ENCODE measurements at places on chromosomes 1 and 21. TPM values are rescaled to one million over a fixed set of nuclear protein-coding genes. Genes with fewer than 3 reads are reported as not detected.

- no peaks in the 10 kb centered on the region for H3K27me3 ChIP-seq
- no peak overlapping the region for H3K27ac ChIP-seq
- no peak for DNase-seq
- no peak overlapping the region for H3K4me3 ChIP-seq
- H3K4me1 ChIP-seq = no peaks in the 10 kb centered on the region
Observed at GRCh38 chr1:152225678-152226077, 1.7 kb upstream of the HRNR start.

Gene GJA8
- total RNA-seq = not detected

- peak overlapping the region; percentile 1 for H3K27ac ChIP-seq
- H3K4me1 ChIP-seq = peaks cover 30% of the 10 kb centered on the region
- DNase-seq = no peak
- no peaks in the 10 kb centered on the region for H3K36me3 ChIP-seq
Observed at GRCh38 chr1:30977105-30977504, 68.5 kb upstream of the SDC3 start.

Gene SERBP1
- 77.5 TPM for total RNA-seq

DNA sequence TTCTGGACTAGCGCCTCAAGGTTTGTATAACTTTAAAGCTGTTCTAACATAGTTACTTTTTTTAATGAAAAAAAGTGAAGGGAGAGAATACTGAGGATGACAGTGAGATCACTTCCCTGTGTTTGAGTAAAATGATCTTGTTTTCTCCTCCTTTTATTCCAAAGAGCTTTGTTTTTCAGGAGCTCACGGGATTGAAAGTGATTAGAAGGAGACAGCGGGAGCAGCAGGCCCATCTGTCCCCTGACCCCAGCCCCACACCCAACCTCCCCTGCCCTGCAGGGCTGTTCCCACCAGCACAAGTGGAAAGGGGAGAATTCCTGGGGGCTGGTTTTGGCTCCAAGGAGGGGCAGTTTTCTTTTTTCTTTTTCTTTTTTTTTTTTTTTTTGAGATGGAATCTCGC lies 2.1 kb upstream of the DNMT3L start:
- no peak overlapping the region for H3K4me3 ChIP-seq
- DNase-seq = no peak
- no peaks in the 10 kb centered on the region for H3K27me3 ChIP-seq
- no peaks in the 10 kb centered on the region for H3K4me1 ChIP-seq

Gene DMRTA2
- total RNA-seq = not detected

GRCh38 chr21:29656504-29657239 lies 283.1 kb downstream of the GRIK1 start:
- peaks cover 21% of the 10 kb centered on the region for H3K4me1 ChIP-seq
- DNase-seq = no peak
- H3K4me3 ChIP-seq = no peak overlapping the region
- no peaks in the 10 kb centered on the region for H3K36me3 ChIP-seq
- no peak overlapping the region for H3K27ac ChIP-seq

GRCh38 chr1:81443288-81443687 lies 357.4 kb upstream of the ADGRL2 start:
- H3K27ac ChIP-seq = no peak overlapping the region
- H3K4me1 ChIP-seq = no peaks in the 10 kb centered on the region
- H3K36me3 ChIP-seq = no peaks in the 10 kb centered on the region

DNA sequence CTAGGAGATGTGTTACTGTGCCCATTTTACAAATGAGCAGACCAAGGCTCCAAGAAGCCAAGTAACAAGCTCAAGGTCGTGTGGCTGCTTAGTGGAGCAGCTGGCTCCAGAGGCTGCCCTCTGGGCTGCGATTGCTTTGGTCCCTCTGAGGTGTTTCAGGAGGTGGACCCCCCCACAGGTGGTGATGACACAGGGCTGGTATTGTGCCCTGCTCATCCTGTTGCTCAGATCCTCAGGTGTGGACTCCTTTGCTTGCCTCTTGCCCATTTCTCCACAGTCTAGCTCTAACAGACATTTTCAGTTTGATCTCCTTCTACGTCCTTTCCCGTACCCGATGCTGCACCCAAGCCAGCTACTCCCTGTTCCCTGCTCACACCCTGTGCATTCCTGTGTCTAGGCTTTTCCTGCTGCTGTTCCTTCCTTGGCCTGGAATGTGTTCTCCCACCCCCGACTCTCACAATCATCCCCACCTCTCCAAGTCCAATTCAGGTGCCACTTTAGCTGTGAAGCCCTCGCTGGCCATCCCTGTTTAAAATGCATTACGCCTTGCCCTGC lies 28.1 kb upstream of the GRHL3 start:
- DNase-seq = no peak
- no peak overlapping the region for H3K4me3 ChIP-seq
- H3K4me1 ChIP-seq = peaks cover 9% of the 10 kb centered on the region
- H3K27me3 ChIP-seq = no peaks in the 10 kb centered on the region

Gene CLDN19
- not detected for total RNA-seq

DNA sequence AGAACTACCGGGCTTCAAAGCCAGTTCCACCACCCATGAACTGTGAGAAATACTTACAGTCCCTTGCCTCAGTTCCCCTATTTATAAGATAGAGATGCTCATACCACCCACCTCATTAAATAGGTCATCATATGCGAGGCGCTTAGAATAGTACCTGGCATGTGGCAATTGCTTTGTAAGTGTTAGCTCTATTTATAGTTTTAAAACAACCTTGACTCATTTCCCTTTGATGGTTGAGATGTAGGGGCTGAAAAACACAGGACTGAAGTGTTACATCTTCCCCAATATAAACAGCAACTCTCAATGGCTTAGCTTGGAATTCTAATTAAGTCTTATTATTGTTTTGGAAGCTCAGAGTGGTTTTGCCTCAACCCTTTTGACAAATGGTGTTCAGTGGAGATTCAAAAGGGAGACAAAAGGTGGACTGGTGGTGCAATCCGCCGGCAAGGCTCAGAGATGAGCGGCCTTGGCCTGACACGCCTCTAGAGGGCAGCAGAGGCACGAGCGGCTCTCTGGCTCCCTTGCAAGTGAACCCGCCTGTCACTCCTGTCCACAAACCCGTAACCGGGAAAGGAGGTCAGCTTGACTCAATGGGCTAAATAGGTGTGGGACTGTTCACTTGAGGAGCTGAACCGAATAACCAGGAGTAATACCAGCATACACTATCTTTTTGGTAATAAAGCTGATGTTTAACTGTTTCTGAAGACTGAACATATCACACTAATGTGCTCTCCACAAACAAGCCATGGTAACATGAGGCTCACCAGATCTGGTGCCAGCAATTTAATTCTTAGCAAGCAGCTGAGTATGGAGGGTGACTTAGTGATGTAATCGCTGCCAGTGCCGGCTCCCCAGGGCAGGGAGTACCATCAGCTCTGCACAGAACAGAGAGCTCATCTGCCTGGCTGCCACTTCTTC lies 19.5 kb upstream of the SMYD2 start:
- H3K27ac ChIP-seq = no peak overlapping the region
- H3K36me3 ChIP-seq = no peaks in the 10 kb centered on the region

Gene PAPPA2
- under 0.01 TPM for total RNA-seq

- DNase-seq = no peak
- no peaks in the 10 kb centered on the region for H3K4me1 ChIP-seq
- H3K4me3 ChIP-seq = no peak overlapping the region
- H3K36me3 ChIP-seq = no peaks in the 10 kb centered on the region
Observed at GRCh38 chr21:38211321-38211720, 45.5 kb upstream of the KCNJ15 start.

Gene KCNE1
- not detected for total RNA-seq

GRCh38 chr1:77168358-77168757 lies 50.9 kb downstream of the PIGK start:
- H3K27ac ChIP-seq = no peak overlapping the region
- H3K4me1 ChIP-seq = no peaks in the 10 kb centered on the region
- no peak for DNase-seq
- no peaks in the 10 kb centered on the region for H3K27me3 ChIP-seq
- no peak overlapping the region for H3K4me3 ChIP-seq

- H3K27me3 ChIP-seq = no peaks in the 10 kb centered on the region
- no peaks in the 10 kb centered on the region for H3K36me3 ChIP-seq
- peak; percentile 84 for DNase-seq
- peak overlapping the region; percentile 16 for H3K27ac ChIP-seq
Observed at GRCh38 chr1:205438213-205439158, 16.6 kb upstream of the LEMD1 start.

- no peaks in the 10 kb centered on the region for H3K36me3 ChIP-seq
- H3K27ac ChIP-seq = no peak overlapping the region
- no peaks in the 10 kb centered on the region for H3K27me3 ChIP-seq
- no peaks in the 10 kb centered on the region for H3K4me1 ChIP-seq
Observed at GRCh38 chr1:239288820-239289554, 97.4 kb upstream of the CHRM3 start.

Gene SLC9C2
- not detected for total RNA-seq

- H3K4me1 ChIP-seq = peaks cover 52% of the 10 kb centered on the region
- H3K27me3 ChIP-seq = no peaks in the 10 kb centered on the region
- H3K36me3 ChIP-seq = peaks cover 4% of the 10 kb centered on the region
- no peak overlapping the region for H3K27ac ChIP-seq
- H3K4me3 ChIP-seq = no peak overlapping the region
- DNase-seq = no peak
Observed at GRCh38 chr1:1783320-1783719, 5.0 kb upstream of the NADK start.

DNA sequence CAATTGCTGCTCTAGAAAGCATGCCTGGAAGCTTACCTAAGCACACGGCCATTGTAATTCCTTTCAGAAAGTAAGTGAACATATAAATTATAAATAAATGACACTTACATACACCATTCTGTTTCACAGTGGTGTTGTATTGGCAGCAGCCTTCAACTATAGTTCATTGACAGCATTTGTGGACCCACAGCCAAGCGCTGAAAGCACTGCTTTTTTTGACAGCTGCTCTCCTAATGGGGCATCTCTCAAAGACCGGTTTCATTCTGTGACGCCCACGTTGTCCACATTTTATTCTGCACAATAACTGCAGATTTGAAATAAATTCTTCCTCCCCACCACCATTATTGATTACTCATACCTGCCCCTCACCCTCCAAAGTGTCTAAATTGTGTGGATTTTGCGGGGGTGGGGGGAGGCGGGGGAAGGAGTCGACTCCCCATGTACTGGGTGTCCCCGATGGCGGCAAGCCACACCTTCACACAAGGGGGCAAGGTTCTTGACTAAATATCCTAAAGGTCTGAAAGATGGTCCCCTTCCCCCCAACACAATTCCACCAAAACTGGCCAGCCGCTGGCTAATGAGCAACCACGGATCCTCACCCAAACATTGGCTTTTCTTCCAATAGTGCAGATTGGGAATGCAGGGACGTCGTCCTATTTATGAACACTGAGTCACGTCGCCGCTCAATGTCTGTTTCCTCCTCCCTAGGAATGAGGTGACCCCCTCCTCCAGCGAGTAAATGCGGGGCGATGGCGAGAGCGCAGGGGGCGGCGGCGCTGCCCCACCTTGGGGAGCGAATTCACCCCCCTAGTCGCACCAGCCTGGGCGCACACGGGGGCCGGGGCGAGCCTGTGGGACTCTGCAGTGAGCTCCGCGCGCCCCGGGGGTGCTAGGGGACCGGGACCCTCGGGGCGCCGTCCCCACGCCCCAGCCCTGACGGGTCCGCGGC lies 960 bp downstream of the RCAN1 start:
- peak overlapping the region; percentile 86 for H3K27ac ChIP-seq
- no peaks in the 10 kb centered on the region for H3K27me3 ChIP-seq
- peaks cover 17% of the 10 kb centered on the region for H3K4me1 ChIP-seq
- no peaks in the 10 kb centered on the region for H3K36me3 ChIP-seq

Gene KCNJ15
- 23.1 TPM for total RNA-seq

GRCh38 chr1:19234224-19234623 lies 17.1 kb downstream of the EMC1 start:
- no peak for DNase-seq
- H3K27ac ChIP-seq = no peak overlapping the region
- H3K36me3 ChIP-seq = peaks cover 29% of the 10 kb centered on the region
- H3K4me1 ChIP-seq = peaks cover 8% of the 10 kb centered on the region

- DNase-seq = no peak
- H3K27me3 ChIP-seq = no peaks in the 10 kb centered on the region
- no peaks in the 10 kb centered on the region for H3K36me3 ChIP-seq
- no peak overlapping the region for H3K4me3 ChIP-seq
Observed at GRCh38 chr1:244820131-244820530, 15.3 kb upstream of the COX20 start.

DNA sequence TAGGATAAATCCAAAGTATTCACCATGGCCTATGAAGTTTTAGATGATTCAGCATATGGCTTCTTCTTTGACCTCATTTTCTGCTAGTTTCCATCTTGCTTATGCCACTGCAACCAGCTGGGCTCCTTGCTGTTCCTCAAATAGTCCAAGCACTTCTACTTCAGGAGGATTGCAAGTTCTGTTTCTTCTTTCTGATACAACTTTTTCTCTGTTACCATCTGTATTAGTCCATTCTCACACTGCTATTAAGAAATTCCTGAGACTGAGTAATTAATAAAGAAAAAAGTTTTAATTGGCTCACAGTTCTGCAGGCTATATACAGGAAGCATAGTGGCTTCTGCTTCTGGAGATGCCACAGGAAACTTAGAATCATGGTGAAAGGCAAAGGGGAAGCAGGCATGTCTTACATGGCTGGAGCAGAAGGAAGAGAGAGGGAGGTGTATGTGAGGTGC lies 20.3 kb downstream of the PTGS2 start:
- no peak overlapping the region for H3K4me3 ChIP-seq
- no peaks in the 10 kb centered on the region for H3K27me3 ChIP-seq
- H3K36me3 ChIP-seq = no peaks in the 10 kb centered on the region
- H3K4me1 ChIP-seq = no peaks in the 10 kb centered on the region
- no peak overlapping the region for H3K27ac ChIP-seq
- no peak for DNase-seq

DNA sequence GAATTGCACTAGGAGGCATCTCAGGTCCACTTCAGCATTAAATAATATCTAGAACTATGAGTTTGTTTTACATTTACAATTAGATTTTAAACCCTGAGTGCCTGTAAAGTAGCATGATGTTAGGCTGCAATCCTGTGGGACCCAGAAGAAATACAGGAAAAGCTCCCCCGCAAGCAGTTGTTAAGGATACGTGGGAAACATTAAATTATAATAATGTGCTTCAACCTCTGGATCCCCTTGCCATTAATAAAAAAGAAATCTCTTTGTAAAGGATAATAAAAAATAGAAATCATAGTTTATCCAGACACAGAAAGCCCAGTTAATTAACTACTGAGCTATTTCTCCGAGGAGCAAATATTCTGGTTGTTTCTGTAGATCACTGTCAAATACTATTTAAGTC lies 106.0 kb downstream of the PCNX2 start:
- H3K36me3 ChIP-seq = no peaks in the 10 kb centered on the region
- no peaks in the 10 kb centered on the region for H3K4me1 ChIP-seq
- H3K27me3 ChIP-seq = no peaks in the 10 kb centered on the region
- no peak overlapping the region for H3K27ac ChIP-seq

DNA sequence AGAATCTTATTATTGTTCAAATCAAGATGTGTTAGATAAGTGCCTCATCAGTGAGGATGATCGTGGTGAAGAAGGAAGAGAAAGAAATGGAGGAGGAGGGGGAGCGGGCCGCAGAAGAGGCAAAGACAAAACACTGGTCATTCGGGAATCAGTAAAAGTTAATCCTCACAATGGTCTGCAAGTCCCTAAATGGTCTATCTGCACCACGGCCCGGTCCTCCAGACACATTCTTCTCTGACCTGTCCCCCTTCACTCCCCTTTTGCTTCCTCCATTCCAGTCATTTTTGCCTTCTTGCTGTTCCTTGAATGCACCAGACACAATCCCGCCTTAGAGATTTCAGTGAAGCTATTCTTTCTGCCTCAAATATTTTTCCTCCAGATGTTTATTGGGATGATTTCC lies 240.1 kb upstream of the ADGRL2 start:
- no peak overlapping the region for H3K27ac ChIP-seq
- H3K36me3 ChIP-seq = no peaks in the 10 kb centered on the region
- H3K4me3 ChIP-seq = no peak overlapping the region
- peaks cover 6% of the 10 kb centered on the region for H3K4me1 ChIP-seq
- H3K27me3 ChIP-seq = no peaks in the 10 kb centered on the region

GRCh38 chr1:6117624-6118023 lies 62.5 kb downstream of the CHD5 start:
- H3K4me1 ChIP-seq = no peaks in the 10 kb centered on the region
- no peak for DNase-seq
- no peak overlapping the region for H3K4me3 ChIP-seq
- no peaks in the 10 kb centered on the region for H3K36me3 ChIP-seq
